Esophagus squamous epithelium (tissue), 5 donors: ENCODE measurements at places on chromosomes 11 and 22. TPM values are rescaled to one million over a fixed set of nuclear protein-coding genes. Genes with fewer than 3 reads are reported as not detected.

DNA sequence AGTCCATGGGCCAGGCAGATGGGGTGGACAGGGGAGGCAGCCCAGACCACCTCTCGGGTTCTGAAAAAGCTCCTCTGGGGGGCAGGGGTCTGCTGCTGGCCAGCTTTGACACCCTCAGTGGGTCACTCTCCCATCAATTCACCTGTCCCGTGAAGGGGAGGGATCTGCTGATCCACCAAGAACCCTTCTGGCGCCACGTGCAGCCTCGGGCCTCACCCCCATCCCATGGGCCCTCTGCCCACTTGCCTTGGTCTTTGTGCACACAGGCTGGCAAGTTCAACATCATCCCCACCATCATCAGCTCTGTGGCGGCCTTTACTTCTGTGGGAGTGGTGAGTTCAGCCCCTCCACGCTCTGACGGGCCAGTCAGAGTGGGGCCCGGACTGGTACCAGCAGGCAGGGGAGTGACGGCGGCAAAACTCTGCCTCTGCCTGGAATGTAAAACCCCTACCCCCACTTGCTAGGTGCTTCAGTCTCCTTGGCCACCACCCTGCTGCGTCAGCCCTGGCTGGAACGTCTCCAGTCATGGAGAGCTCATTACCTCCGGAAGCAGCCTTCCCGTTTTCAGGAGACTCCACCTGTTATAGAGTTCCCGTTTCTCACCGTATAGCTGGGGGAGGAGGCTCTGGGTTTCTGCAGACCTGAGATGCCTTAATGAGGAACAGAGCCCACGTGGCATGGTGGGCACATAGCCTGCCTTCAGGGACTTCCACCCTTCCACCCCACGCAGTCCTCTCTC, 12.7 kb downstream of the PRG3 start:
- no peak for DNase-seq

OR51B5 gene
- total RNA-seq, result not detected

DNA sequence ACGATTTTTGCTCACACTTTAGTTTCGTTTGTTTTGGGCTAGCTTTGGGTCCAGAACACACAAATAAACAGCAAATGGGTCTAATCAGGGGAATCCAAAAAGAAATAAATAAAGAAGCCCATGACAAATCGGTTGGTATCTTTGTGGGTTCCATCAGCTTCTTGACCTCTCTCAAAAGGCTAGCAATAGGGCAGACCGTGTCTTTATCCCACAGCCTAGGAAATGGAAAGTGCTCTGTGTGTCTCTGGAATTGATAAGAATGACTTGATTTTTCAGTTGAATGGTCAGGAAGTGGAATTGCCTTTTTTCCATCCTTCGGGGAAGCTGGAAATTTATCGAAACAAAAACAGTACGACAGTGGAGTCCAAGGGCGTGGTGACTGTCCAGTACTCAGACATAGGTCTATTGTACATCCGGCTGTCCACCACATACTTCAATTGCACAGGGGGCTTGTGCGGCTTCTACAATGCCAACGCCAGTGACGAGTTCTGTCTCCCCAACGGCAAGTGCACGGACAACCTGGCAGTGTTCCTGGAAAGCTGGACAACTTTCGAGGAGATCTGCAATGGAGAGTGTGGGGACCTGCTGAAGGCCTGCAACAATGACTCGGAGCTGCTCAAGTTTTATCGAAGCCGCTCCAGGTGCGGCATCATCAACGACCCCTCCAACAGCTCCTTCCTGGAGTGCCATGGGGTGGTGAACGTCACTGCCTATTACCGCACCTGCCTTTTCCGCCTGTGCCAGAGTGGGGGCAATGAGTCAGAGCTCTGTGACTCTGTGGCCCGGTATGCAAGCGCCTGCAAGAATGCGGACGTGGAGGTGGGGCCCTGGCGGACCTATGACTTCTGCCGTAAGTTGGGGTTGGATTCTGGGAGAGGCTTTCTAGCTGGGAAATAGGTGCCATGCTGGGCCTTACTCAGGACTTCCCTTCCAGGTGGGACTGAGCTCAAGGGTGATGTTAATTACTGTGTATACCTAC, 28.6 kb downstream of the TECTA start:
- DNase-seq, result no peak

CALCB gene
- total RNA-seq, result not detected

GRCh38 chr11:92357344-92357743, 132.7 kb downstream of the FAT3 start:
- no peak for DNase-seq

- DNase-seq, result no peak
Measured at GRCh38 chr11:1912289-1912878, 7.1 kb upstream of the TNNT3 start.

DNA sequence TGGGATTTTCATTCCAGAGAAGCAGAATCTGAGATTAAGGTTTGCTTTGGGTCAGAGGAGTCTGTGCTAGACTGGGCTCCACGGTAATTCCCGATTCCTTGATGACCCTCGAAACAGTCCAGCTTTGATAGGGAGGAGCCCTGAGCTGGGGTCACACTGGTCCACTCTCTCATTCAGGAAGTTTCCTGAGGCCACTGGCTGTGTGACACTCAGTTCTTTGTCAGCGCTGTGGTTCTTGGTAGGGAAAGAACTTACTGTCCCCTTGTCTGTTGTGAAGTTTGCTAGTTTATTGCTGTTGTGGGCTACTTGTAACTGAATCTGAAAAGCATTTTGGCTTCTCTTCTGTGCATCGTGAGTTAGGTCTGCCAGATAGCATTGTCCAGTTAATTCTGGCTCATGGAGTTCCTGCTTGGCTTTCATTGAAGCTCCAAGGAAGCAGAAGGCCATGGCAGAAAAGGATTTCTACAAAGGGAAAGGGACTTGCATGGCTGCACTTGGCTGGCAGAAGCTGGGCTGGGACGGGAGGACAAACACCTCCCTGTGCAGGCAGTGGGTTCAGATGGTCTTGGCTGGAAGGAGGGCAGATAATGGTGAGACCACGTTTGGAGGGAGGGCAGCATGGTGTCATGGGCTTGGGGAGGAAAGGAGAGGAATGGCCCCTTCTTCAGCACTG, 23.3 kb downstream of the BCR start:
- DNase-seq, result no peak

FXYD2 gene
- not detected for total RNA-seq

INS gene
- total RNA-seq, result not detected

DNA sequence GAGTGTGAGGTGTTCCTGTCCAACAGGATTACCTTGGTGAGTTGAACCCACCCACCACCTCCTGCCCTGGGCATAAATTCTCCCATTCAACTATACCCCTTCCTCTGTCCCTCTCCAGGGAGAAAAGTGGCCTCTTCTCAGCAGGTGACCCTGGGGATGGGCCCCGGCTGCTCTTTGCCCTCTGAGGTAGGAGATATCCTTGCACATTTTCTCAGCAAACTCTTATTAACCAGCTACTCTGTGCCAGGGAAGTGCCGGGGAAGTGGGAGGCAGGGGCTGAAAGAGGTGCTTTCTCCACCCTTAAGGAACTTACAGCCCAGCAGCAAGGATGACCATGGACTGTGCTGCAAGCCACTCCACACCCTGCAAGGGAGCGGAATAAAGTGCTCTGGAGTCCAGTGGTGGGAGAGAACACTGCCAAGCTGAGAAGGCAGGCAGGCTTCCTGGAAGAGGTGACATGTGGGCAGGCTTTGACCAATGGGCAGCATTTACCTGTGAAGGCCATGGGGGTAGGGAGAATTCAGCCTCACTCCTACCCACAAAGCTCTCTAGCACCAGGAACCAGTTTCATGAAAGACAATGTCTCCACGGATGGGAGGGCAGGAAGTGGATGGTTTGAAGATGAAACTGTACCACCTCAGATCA, 21.9 kb upstream of the OAF start:
- no peak for DNase-seq

LAMTOR1 gene
- total RNA-seq, result 98.2 TPM

- DNase-seq, result no peak
Measured at GRCh38 chr11:117600234-117600783, 196.7 kb downstream of the DSCAML1 start.

DNA sequence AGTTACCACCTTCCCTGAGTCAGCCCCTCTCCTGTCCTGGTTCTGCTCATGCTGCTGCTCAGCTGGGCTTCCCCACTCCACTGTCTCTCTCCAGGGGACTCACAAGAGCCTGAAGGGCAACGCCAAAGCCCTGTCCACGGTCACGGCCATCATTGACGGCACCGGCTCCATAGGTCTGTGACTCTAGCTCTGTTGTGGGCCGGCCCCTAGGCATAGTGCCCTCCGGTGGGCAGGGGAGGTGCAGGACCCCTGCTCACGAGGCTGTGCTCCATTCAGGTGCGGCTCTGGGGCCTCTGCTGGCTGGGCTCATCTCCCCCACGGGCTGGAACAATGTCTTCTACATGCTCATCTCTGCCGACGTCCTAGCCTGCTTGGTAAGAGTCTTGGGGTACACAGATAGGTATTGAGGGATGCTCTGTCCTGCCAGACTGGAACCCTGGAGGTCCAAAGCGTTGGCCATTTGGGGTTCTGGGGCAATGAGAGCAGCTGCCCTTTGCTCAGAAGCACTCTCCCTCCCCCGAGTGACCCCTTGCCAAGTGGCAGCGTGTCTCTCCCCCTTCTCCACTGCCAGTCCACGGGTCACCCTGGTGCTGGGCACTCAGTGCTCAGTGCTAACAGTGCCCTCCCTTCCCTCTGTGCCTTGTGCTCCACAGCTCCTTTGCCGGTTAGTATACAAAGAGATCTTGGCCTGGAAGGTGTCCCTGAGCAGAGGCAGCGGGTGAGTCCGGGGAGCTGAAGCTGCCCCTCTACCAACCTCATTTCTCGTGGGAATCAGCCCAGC, 22.4 kb downstream of the SLC37A2 start:
- no peak for DNase-seq

GRCh38 chr11:14362611-14363010, 3.6 kb upstream of the RRAS2 start:
- DNase-seq, result no peak

- no peak for DNase-seq
Measured at GRCh38 chr11:45860348-45860747, 13.1 kb downstream of the CRY2 start.

- no peak for DNase-seq
Measured at GRCh38 chr11:46302866-46303265, 25.4 kb downstream of the CREB3L1 start.

OR56A1 gene
- total RNA-seq, result not detected

C11orf16 gene
- not detected for total RNA-seq

DNA sequence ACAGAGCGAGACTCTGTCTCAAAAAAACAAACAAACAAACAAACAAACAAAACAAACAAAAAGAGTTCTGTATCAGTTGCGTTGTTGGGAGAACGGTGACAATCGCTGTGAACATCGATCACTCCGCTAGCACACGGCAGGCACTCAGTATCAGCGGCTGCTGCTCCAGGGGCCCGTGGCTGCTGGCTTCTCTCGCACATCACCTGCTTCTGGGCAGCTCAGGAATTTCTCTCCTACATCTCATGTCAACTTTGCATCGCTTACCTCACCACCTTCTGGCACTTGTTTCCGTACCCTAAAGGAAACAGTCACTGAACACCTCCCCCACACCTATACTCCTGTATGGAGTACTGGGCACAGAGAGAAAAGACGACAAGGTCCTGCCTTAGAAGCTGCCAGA, 70.3 kb upstream of the WNT7B start:
- DNase-seq, result no peak

P2RX6 gene
- total RNA-seq, result 0.76 TPM

BRSK2 gene
- 0.35 TPM for total RNA-seq

TTC28 gene
- 21.4 TPM for total RNA-seq

ANO5 gene
- 0.29 TPM for total RNA-seq
